Fibroblast of lung (primary cell): ENCODE measurements at places on chromosomes 3 and 15. TPM values are rescaled to one million over a fixed set of nuclear protein-coding genes. Genes with fewer than 3 reads are reported as not detected.
A peak's percentile ranks its signal among the peaks of the same experiment; 100 is the strongest.

- no peaks in the 10 kb centered on the region for H3K36me3 ChIP-seq
- no peak for DNase-seq
- H3K4me1 ChIP-seq: peaks cover 4% of the 10 kb centered on the region
- H3K27me3 ChIP-seq: peaks cover 16% of the 10 kb centered on the region
Measured at GRCh38 chr3:43958005-43958770, 267.4 kb downstream of the ABHD5 start.

The SEMA5B gene
- not detected in 2 replicates for total RNA-seq

DNA sequence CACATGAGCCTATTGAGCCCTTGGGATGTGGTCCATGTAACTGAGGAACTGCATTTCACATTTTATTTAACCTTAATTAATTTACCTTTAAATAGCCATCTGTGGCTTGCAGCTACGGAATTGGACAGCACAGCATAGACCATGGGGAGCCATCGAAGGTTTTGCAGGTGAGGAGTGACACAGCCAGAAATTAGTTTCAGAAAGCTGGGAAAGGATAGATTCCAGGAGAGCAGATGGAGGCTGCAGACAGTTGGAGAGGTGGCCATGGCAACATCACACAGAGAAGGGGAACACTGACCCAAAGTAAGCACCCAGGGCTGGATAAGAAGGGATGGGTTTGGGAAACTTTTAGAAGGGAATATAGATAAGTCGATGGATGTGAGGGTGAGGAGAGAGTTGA, 100.1 kb upstream of the SLC6A11 start:
- no peak overlapping the region for H3K27ac ChIP-seq
- no peak for DNase-seq
- no peaks in the 10 kb centered on the region for H3K27me3 ChIP-seq
- H3K4me3 ChIP-seq: no peak overlapping the region
- no peaks in the 10 kb centered on the region for H3K36me3 ChIP-seq

GRCh38 chr3:186094696-186095425, 14.0 kb downstream of the ETV5 start:
- no peaks in the 10 kb centered on the region for H3K36me3 ChIP-seq
- peaks cover 14% of the 10 kb centered on the region for H3K4me1 ChIP-seq
- H3K27ac ChIP-seq: no peak overlapping the region
- H3K4me3 ChIP-seq: no peak overlapping the region
- DNase-seq: no peak

- H3K27me3 ChIP-seq: no peaks in the 10 kb centered on the region
- H3K4me1 ChIP-seq: peaks cover 9% of the 10 kb centered on the region
- peak overlapping the region; percentile 37 for H3K27ac ChIP-seq
- no peak for DNase-seq
- no peaks in the 10 kb centered on the region for H3K36me3 ChIP-seq
Measured at GRCh38 chr3:171307046-171307585, 153.1 kb downstream of the TNIK start.

The CPNE4 gene
- total RNA-seq: 0.17 TPM in 1 of 2 replicates, not detected in the other

DNA sequence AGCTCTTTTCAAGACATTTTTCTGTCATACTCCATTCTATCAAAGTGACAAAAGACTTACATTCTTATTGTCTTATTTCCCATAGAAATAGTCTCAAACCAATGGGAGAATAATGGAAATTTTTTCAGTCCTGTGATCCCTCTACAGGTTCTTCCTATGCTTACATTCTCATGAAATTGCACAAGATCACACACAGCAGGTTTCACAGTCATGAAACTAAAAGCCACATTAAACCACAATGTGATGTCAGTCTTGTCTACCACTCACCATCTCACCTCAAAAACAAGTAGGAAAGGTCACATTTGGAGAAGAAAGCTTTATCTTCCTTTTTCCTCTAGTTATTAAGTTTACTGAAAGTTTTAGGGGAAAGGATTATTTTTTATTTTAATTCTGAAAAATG, 161.0 kb upstream of the RORA start:
- H3K27me3 ChIP-seq: no peaks in the 10 kb centered on the region
- H3K4me1 ChIP-seq: no peaks in the 10 kb centered on the region

DNA sequence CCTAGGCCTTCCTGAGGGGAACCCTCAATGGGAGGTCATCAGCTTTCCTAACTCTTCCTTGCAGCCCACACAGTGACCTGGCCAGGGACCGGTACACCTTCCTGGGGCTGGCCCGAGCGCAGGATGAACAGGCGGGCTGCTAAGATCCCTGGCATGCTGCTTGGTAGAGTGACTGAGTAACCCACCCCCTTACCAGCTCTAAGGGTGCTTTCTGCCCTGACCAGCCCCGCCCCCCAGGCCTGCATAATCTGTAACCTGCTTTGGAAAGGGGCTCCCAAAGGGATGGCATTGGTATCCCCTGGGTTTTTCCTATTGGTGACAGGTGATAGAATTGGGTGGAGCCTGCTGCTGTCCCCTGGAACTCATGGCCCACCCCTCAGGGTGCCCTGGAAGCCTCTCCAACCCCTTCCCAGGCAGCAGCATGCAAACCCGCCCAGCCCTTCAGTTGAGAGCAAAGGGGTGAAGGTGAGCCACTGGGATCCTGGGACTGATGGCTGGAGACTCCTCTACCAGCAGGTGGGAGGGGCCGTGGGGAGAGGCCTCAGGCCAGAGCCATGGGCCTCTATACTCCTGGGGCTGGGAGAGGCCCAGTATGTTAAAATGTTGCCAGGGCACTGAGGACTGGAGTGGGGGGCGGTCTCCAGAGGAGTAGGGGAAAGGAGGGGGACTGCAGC, 11.1 kb upstream of the KIF7 start:
- no peaks in the 10 kb centered on the region for H3K36me3 ChIP-seq
- no peak for DNase-seq
- H3K27ac ChIP-seq: peak overlapping the region; percentile 65
- peak overlapping the region; percentile 13 for H3K4me3 ChIP-seq

- no peak overlapping the region for H3K27ac ChIP-seq
- H3K4me3 ChIP-seq: no peak overlapping the region
- H3K4me1 ChIP-seq: peaks cover 4% of the 10 kb centered on the region
- H3K36me3 ChIP-seq: no peaks in the 10 kb centered on the region
Measured at GRCh38 chr15:87349181-87349580, 907.4 kb downstream of the NTRK3 start.

DNA sequence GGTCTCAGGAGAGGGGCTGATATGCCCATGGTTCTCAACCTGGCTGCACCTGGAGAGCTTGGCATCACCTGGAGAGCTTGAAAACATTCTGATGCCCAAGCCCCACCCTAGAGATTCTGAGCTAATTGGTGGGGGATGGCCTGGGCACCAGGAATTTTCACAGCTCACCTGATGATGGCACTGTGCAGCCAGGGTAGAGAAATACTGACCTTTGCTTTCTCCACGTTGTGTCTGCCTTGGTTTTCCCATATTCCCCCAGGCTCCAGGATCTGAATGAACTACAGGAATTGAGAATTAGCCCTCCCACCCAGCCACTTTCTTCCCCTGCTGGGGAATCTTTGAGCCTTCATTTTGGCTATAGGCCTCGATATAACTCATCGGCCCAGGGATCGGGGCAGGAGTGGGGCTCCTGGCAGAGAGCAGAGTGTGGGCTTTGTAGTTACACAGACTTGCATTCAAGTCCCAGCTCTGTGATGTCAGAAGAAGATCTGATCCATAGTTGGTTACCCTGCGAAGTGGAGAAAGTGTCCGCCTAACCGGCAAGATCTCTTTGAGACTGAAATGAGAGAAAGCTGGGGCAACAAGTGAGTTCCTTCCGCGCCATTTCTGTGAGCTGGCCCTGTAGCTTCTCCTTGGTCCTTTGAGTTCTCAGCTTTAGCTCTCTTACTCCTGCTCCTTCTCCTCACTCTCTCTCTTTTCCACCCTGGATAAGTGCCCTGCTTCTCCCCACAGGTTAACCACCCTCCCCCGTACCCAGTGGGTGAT, 33.1 kb upstream of the UBE2Q2 start:
- H3K4me1 ChIP-seq: no peaks in the 10 kb centered on the region
- H3K27ac ChIP-seq: no peak overlapping the region
- H3K36me3 ChIP-seq: no peaks in the 10 kb centered on the region
- peak; percentile 7 for DNase-seq

DNA sequence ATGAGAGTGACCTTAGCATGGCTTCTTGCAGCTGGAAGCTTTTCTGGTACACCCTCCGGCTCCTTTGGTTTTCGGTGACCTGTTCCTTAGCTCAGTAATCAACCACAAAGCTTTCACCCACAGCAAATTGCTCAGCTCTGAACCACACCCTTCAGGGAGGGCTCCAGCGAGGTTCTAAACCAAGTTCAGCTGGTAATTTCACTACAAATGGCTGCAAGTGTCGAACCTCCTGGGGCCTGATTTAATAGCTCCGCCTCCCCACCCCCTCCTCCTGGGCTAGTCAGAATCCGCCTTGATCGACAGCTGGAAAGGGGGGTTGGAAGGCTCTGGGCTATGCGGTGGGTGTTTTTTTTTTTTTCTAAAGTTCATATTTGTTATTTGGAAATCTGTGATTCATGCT, 150.9 kb upstream of the MCTP2 start:
- peak; percentile 77 for DNase-seq
- no peak overlapping the region for H3K27ac ChIP-seq
- H3K4me3 ChIP-seq: no peak overlapping the region
- H3K36me3 ChIP-seq: no peaks in the 10 kb centered on the region
- H3K4me1 ChIP-seq: no peaks in the 10 kb centered on the region

GRCh38 chr3:122800031-122800430, 5.2 kb downstream of the SLC49A4 start:
- no peaks in the 10 kb centered on the region for H3K36me3 ChIP-seq
- no peaks in the 10 kb centered on the region for H3K4me1 ChIP-seq

DNA sequence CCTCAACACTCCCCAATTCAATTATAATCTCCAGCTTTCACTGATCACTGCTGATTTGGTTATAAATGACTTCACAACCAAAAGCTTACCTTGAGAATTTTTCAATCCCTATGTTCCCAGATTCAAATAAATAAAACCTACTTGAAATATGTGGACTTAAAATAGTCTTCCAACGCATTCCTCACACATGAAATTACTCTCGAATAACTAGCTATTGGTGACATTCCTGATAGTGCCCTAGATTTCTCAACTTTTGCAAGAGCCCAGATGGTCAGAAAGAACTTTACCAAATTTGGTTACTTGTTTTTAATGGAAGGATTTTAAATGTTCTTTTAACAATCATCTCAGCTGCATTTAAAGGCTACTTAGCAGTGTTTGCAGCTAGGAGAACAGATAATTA, 605.5 kb downstream of the FHIT start:
- no peaks in the 10 kb centered on the region for H3K36me3 ChIP-seq
- no peaks in the 10 kb centered on the region for H3K4me1 ChIP-seq
- no peak overlapping the region for H3K4me3 ChIP-seq
- peak; percentile 15 for DNase-seq
